ENCODE measurements at places on chromosomes 2 and 18. TPM values are rescaled to one million over a fixed set of nuclear protein-coding genes. Genes with fewer than 3 reads are reported as not detected.

DNA sequence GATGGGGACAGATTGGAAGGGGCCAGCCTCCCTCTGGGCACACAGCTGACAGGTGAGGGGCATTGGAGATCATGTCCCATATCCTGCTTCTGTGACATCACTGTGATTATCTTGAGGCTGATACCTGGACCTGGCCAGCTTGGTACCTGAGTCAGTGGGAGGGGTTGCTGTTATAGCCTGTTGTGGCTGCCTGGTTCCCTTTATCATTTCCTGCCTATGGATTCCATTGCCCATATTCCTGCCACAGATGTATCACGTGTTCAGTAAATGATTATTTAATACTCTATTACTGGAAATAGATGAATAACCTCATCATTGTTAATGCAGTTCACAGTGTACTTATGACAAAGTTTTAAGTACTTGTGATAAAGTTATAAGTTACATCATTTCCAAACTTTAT, 7.8 kb upstream of the SCYGR1 start:
- H3K27ac ChIP-seq: no peak overlapping the region
- no peak overlapping the region for H3K4me3 ChIP-seq
- H3K36me3 ChIP-seq: no peaks in the 10 kb centered on the region

GRCh38 chr2:101004620-101005325, 2.7 kb downstream of the RPL31 start:
- H3K27me3 ChIP-seq: no peaks in the 10 kb centered on the region
- H3K4me3 ChIP-seq: peak overlapping the region; percentile 93
- peaks cover 54% of the 10 kb centered on the region for H3K36me3 ChIP-seq

GRCh38 chr2:212940816-212941215, 210.6 kb downstream of the IKZF2 start:
- no peaks in the 10 kb centered on the region for H3K27me3 ChIP-seq
- DNase-seq: no peak
- no peak overlapping the region for H3K4me3 ChIP-seq
- peaks cover 15% of the 10 kb centered on the region for H3K4me1 ChIP-seq

GRCh38 chr2:198054299-198054698, 249.9 kb downstream of the PLCL1 start:
- H3K27me3 ChIP-seq: no peaks in the 10 kb centered on the region
- no peak overlapping the region for H3K27ac ChIP-seq
- no peaks in the 10 kb centered on the region for H3K4me1 ChIP-seq
- DNase-seq: no peak

- DNase-seq: no peak
- no peaks in the 10 kb centered on the region for H3K27me3 ChIP-seq
These were observed 89.7 kb upstream of the SESTD1 start for GRCh38 chr2:179354296-179354695.

DNA sequence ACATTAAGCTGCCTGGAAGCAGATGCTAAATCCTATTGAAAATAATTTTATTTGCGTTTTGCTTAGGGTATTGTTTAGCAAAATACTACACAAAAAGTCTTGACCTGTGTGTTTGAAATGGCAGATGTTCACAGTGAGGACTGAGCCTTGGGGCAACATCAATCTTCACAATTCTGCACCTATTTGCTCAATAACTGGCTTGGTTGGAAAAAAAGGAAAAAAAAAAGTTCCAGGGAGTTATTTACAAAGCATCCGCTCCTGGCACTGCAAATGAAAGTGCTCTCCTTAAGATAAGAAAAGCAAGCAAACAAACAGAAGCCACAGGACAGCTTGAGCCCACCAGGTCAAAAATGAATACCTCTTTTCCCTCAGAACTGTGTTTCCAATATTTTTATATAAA, 77.7 kb downstream of the MAP2 start:
- no peaks in the 10 kb centered on the region for H3K27me3 ChIP-seq
- no peaks in the 10 kb centered on the region for H3K36me3 ChIP-seq
- H3K27ac ChIP-seq: no peak overlapping the region
- H3K4me3 ChIP-seq: no peak overlapping the region

GRCh38 chr2:25232248-25232825, 64.0 kb upstream of the POMC start:
- H3K4me1 ChIP-seq: no peaks in the 10 kb centered on the region
- peaks cover 25% of the 10 kb centered on the region for H3K36me3 ChIP-seq
- no peak for DNase-seq
- no peak overlapping the region for H3K27ac ChIP-seq
- H3K27me3 ChIP-seq: no peaks in the 10 kb centered on the region

- DNase-seq: peak; percentile 4
- H3K4me3 ChIP-seq: no peak overlapping the region
- no peaks in the 10 kb centered on the region for H3K27me3 ChIP-seq
- H3K27ac ChIP-seq: no peak overlapping the region
- H3K4me1 ChIP-seq: no peaks in the 10 kb centered on the region
- H3K36me3 ChIP-seq: no peaks in the 10 kb centered on the region
These were observed 29.2 kb downstream of the CROCC2 start for GRCh38 chr2:240935103-240935876.

- H3K36me3 ChIP-seq: no peaks in the 10 kb centered on the region
- H3K4me3 ChIP-seq: no peak overlapping the region
- H3K27me3 ChIP-seq: no peaks in the 10 kb centered on the region
- peak overlapping the region; percentile 54 for H3K27ac ChIP-seq
These were observed 16.4 kb downstream of the SLC66A2 start for GRCh38 chr18:79935098-79935480.

DNA sequence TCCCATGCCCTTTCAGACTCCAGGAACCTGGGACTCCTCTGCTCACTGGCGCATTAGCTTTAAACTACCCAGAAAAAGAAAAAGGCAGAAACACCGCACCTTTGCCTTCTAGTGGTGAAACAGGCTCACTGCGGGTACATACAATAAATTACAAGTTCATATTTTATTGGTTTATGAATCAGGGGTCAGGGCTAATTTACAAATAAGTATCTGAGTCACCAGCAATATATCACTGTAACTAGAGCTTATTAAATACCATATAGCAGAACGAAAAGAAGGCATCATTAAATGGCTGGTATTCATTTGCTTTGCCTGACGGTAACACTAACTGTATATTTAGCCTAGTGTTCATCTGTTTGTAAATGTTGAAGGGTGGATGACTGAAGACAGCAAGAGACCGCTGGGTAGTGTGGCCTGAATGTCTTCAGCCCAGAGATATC, 26.9 kb upstream of the DTNB start:
- H3K27me3 ChIP-seq: no peaks in the 10 kb centered on the region
- H3K4me3 ChIP-seq: no peak overlapping the region
- no peaks in the 10 kb centered on the region for H3K36me3 ChIP-seq
- no peaks in the 10 kb centered on the region for H3K4me1 ChIP-seq
- DNase-seq: no peak
- no peak overlapping the region for H3K27ac ChIP-seq

GRCh38 chr2:240252872-240253511, 112.5 kb upstream of the OTOS start:
- no peaks in the 10 kb centered on the region for H3K27me3 ChIP-seq
- peak; percentile 56 for DNase-seq
- H3K36me3 ChIP-seq: no peaks in the 10 kb centered on the region
- no peak overlapping the region for H3K27ac ChIP-seq
- H3K4me3 ChIP-seq: no peak overlapping the region
- H3K4me1 ChIP-seq: peaks cover 19% of the 10 kb centered on the region

DNA sequence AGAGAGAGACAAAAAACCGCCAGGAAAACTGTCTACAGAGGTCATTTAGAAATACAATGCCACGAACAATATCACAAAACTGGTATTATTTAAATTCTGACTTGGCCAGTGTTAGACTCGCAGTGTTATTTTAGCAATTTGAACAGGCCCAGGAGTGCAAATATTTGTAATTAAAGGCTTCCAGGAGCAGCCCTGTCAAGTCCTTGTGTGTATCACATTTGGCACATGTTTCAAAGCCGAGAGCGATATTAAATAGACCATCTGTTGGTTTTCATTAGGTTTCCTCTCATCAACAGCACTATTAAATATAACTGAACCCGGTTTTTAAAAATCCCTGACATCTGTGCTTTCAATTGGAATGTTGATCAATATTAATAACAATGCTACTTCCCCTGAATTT, 656.9 kb downstream of the TSN start:
- no peak overlapping the region for H3K4me3 ChIP-seq
- H3K27me3 ChIP-seq: no peaks in the 10 kb centered on the region
- peak overlapping the region; percentile 53 for H3K27ac ChIP-seq
- no peaks in the 10 kb centered on the region for H3K36me3 ChIP-seq
- H3K4me1 ChIP-seq: peaks cover 12% of the 10 kb centered on the region
- DNase-seq: peak; percentile 43

DNA sequence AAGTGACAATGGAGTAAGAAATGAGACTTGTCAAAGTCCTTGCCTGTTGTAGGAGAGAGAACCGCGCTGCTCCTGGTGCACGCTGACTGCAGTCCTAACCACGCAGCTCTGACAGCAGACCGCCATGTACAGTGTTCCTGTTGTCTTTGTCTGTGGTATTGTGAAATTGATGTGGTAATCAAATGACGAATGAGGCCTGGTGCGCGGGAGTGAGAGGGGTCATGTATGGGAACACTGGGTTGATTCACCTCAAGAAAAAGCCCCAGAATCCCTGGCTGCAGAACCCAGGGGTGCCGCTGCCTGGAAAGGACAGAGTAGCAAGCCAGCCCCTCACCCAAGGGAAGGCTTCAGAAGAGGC, 64.0 kb downstream of the INPP4A start:
- peak overlapping the region; percentile 33 for H3K27ac ChIP-seq
- no peak for DNase-seq
- no peaks in the 10 kb centered on the region for H3K36me3 ChIP-seq
- H3K27me3 ChIP-seq: no peaks in the 10 kb centered on the region

DNA sequence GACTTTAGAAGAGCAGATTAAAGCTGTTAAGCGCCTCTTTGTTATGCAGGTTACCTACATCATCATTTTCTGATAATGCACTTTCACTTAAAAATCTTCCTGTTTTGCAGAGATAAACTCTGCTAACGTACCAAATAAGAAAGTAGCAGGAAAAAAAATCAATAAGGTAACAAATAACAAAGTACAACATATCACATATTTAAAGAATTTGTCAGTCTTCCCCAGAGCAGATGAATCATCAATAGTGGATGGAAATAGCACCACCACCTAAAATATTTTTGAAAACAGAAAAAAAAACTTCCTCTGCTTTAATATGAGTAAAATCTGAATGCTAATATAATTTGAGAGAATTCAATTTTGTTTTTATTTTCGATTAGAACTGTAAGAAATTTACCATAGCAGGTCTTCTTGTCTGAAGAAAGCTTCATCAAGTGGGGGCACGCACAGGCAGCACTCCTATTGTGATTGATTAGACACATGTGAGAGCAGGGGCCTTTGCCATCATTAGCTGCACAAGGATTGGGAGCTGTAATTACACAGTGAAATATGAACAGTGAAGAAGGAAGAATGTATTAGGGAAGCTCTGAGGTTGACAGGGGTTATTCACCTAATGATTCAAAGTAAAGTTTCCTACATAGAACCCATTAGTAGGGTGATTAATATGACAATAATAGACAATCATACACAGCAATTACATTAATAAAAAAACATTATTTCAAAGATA, 1279.4 kb downstream of the LRP1B start:
- H3K27me3 ChIP-seq: no peaks in the 10 kb centered on the region
- no peaks in the 10 kb centered on the region for H3K36me3 ChIP-seq
- no peak overlapping the region for H3K4me3 ChIP-seq
- no peak for DNase-seq
- H3K4me1 ChIP-seq: no peaks in the 10 kb centered on the region
- no peak overlapping the region for H3K27ac ChIP-seq

DNA sequence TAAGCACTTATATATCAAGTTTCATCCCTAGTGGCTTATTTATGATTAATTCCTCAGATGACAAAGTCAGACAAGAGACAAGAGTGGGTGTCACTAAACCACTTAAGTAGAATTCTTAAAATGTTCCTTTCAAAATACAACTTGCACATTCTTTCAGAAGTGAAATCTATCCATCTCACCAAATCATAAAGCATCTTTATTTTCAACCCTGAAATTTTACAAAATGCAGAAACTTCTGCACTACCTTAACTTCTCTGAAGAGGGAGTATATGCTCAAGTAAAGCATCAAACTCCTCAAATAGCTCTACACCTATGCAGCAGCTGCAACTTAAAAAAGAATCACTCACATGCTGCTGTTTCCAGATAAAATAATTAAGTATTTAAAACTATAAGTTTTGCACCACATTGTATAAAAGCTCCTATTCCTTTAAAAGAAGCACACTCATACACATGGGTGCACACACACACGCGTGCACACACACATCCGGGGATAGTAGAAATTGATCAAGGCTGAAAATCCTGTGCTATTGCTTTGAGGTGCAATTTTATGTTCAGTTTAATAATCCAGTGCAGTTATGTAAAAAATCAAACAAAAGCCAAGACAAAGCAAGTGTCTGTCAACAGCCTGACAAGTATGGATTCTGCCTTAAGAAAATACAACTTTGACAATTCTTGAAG, 244.5 kb downstream of the TCF4 start:
- no peaks in the 10 kb centered on the region for H3K4me1 ChIP-seq
- H3K27ac ChIP-seq: no peak overlapping the region
- no peak for DNase-seq
- H3K27me3 ChIP-seq: no peaks in the 10 kb centered on the region

- no peak overlapping the region for H3K4me3 ChIP-seq
- no peaks in the 10 kb centered on the region for H3K4me1 ChIP-seq
- H3K27me3 ChIP-seq: no peaks in the 10 kb centered on the region
These were observed 149.3 kb downstream of the CABLES1 start for GRCh38 chr18:23284629-23285028.

DNA sequence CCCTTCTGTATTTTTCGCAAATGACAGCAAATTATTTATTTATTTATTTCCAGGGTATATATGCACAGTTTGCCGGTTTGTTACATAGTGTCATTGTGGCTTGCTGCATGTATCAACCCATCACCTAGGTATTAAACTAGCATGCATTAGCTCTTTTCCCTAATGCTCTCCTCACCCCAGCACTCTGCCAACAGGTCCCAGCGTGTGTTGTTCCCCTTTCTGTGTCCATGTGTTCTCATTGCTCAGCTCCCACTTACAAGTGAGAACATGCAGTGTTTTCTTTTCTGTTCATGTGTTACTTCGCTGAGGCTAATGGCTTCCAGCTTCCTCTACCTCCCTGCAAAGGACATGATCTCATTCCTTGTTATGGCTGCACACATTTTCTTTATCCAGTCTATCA, 592.3 kb downstream of the TRIB2 start:
- no peaks in the 10 kb centered on the region for H3K4me1 ChIP-seq
- H3K27me3 ChIP-seq: no peaks in the 10 kb centered on the region
- H3K4me3 ChIP-seq: no peak overlapping the region
- no peaks in the 10 kb centered on the region for H3K36me3 ChIP-seq
- DNase-seq: no peak

GRCh38 chr2:232887171-232887850, 17.2 kb downstream of the SNORC start:
- H3K4me3 ChIP-seq: no peak overlapping the region
- H3K4me1 ChIP-seq: peaks cover 6% of the 10 kb centered on the region
- no peak for DNase-seq
- H3K36me3 ChIP-seq: no peaks in the 10 kb centered on the region
- no peak overlapping the region for H3K27ac ChIP-seq

GRCh38 chr2:7427293-7428060, 510.3 kb downstream of the RNF144A start:
- DNase-seq: no peak
- no peaks in the 10 kb centered on the region for H3K4me1 ChIP-seq
- no peaks in the 10 kb centered on the region for H3K27me3 ChIP-seq
- no peak overlapping the region for H3K4me3 ChIP-seq

LYPD6 gene
- 3.1 TPM for total RNA-seq

ASB18 gene
- not detected for total RNA-seq

TRABD2A gene
- 0.19 TPM for total RNA-seq

NETO1 gene
- not detected for total RNA-seq

EGR4 gene
- total RNA-seq: not detected

ANKRD62 gene
- total RNA-seq: 5.2 TPM

KCNG2 gene
- not detected for total RNA-seq

HJURP gene
- total RNA-seq: 0.47 TPM

CLHC1 gene
- 5.2 TPM for total RNA-seq

SLC5A7 gene
- total RNA-seq: 0.09 TPM

CFAP221 gene
- 16.8 TPM for total RNA-seq

PROKR1 gene
- total RNA-seq: not detected

AKAIN1 gene
- not detected for total RNA-seq

CDH2 gene
- total RNA-seq: 1.0 TPM

MEP1B gene
- not detected for total RNA-seq

COX7A2L gene
- total RNA-seq: 46.4 TPM

Data from pancreas (tissue), 10 donors.